ENCODE measurements at places on chromosomes 2 and 18.

- no peak for DNase-seq
Measured at GRCh38 chr2:99888617-99889016, 253.8 kb downstream of the AFF3 start.

GRCh38 chr18:62651276-62652056 is 63.9 kb upstream of the PHLPP1 start:
- no peak for DNase-seq

GRCh38 chr18:73352546-73352945 is 484.8 kb upstream of the NETO1 start:
- DNase-seq = no peak

- no peak for DNase-seq
Measured at GRCh38 chr2:20931346-20931745, 108.4 kb upstream of the LDAH start.

- no peak for DNase-seq
Measured at GRCh38 chr2:96947949-96948833, 38.2 kb downstream of the FAM178B start.

- no peak for DNase-seq
Measured at GRCh38 chr2:65608466-65608865, 176.1 kb upstream of the SPRED2 start.

DNA sequence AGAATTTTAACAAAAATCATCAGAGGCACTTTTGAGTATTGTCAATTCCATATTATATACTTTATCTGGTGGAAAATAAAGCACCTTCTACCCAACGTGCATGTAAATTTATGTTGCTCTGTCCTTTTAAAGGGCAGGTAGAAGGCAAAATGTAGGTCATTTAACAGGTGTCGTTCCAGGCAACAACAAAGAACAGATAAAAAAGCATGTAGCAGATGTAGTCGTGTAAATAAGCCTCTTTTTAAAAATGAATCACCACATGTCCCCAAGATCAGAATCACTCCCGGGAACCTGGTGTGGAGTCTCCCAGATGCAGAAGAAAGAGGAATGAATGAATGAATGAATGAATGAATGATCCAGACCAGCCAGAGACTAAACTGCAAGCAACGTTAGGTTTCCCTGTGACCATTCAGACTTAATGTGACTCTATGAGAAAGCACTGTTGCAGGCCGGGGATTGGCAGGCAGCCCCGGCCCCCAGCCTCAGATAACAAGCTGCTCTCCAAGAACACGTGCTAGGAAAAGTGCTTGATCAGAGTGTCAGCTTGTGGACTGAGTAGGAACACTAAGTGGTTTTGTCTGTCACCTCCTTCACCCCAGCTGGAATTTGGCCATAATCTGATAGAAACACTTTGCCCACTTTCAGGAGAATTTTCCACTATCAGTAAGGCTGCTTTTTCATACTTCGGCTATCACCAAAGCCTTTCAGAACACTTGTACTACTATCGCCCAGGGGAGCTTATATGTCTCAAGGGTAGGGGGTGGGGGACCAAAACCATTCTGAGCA is 100.6 kb downstream of the CDK15 start:
- no peak for DNase-seq

DNA sequence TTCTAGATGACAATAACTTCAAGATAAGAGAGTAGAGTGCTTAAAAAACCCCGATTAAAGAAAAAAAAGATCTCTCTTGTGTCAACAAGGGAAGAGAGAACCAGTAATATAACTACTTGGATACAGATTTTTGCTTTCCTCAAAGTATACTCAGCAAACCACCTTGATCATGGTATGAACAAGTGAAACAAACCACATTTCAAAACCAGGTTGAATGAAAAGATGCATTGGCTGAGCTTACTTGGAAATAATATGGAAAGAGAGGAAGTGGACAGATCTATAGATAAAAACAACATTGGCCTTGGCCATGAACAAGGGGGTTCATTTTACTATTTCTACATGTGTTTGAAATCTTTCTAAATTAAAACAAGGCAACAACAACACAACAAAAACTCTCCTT is 50.1 kb downstream of the ATP8B1 start:
- no peak for DNase-seq

DNA sequence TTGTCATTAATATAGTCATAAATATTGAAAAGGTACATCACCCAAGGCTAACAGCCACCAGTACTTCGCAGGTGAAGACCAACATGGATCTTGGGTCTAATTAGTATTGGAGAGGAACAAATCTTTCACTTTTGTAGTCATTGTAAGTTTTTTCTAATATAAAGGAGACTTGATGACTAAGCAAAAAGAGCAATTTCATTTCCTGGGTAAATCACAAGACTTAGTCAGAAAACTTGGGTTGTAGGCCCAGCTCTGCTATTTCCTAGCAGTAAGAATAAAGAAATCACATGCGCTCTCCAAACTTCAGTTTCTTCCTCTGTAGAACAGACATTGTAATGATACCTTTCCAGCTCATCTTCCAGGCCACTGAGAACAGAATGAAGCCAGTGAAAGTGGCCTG is 40.9 kb downstream of the NRP2 start:
- DNase-seq = no peak
